HFFc6 (cell line): ENCODE measurements at places on chromosomes 5 and 9. TPM values are rescaled to one million over a fixed set of nuclear protein-coding genes. Genes with fewer than 3 reads are reported as not detected.
A peak's percentile ranks its signal among the peaks of the same experiment; 100 is the strongest.

LRRTM2 gene
- 0.23 TPM in 2 replicates for total RNA-seq

DNAJC25 gene
- total RNA-seq, result 10.2 and 10.7 TPM in 2 replicates

PCDHB7 gene
- 0.38 to 0.75 TPM (median 0.54 TPM) in 3 replicates for total RNA-seq

KCNV2 gene
- not detected in 2 replicates for total RNA-seq

SNX2 gene
- 43.4 to 47.7 TPM (median 46.0 TPM) in 3 replicates for total RNA-seq

GRCh38 chr5:51109786-51110410 lies 273.4 kb upstream of the ISL1 start:
- no peak for DNase-seq

DNA sequence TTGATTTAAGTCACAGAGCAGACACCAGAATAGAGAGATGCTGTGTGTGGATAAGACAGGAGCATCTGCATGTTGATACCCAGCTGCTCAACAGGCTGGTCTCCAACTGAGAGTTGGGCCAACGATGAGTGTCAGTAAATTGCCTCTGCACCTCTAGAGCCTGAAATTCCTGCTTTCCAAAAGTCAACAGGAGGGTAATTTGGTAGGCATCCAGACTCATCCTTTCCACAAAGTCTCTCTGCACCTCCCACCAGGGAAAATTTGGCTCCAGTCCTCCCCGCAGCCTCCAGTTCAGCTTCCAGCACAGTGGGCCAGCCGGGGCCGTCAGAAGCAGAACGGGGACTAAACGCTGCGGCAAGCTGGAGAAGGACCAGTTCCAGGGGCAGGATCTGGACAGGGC lies 136.9 kb downstream of the RFK start:
- DNase-seq, result no peak

GRCh38 chr5:34487159-34487879 lies 168.8 kb upstream of the RAI14 start:
- peak; percentile 88 for DNase-seq

DNA sequence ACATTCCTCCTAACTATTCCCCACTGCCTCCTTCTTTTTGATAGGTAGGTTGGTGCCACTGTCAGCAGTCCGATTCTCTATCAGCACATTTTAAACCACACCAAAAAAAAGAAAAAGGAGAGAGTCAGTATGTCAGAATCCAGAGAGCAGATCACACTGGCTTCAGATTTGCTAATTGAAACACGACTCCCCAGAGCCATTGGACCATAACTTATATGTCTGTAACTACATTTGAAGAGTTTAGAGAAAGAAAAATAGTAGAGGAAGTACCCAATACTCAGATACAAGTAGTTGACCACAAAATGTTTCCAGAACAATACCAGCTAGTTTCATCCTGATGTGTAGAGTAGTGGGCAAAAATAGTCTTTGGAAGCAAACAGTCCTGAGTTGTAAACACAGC lies 216.6 kb downstream of the NR2F1-AS1 start:
- no peak for DNase-seq

DNA sequence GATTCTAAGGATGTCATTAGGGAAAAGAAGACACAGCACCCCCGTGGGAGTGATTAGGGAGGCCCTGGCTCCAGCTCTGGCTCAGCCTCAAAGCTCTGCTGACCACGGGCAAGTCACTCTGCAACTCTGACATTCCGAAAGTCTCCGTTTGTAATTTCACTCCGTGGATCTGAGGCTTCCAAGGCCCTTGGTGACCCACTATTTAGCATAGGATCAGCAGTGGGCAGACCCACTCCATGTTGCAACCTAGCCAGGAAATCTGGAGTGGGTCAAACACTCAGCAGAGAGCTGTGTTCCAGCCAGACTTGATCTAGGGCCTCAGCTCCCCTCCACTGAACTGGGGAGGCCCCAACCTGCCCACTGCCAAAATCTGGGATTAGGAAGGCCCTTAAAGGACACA lies 11.8 kb downstream of the PHF19 start:
- no peak for DNase-seq

- peak; percentile 1 for DNase-seq
Observed at GRCh38 chr5:145324101-145324500, 511.0 kb downstream of the PRELID2 start.

- DNase-seq, result no peak
Observed at GRCh38 chr9:125752070-125752628, 5.0 kb downstream of the PBX3 start.

GRCh38 chr5:154513669-154514084 lies 35.6 kb upstream of the HAND1 start:
- no peak for DNase-seq

- DNase-seq, result no peak
Observed at GRCh38 chr5:35881758-35882157, 25.1 kb downstream of the IL7R start.
